Stimulated activated CD8-positive, alpha-beta memory T cell treated with anti-CD3 and anti-CD28 coated beads, Interleukin-2, amount 100 ng/mL, for 1 hour (primary cell): ENCODE measurements at places on chromosomes 5 and 9.
A peak's percentile ranks its signal among the peaks of the same experiment; 100 is the strongest.

DNA sequence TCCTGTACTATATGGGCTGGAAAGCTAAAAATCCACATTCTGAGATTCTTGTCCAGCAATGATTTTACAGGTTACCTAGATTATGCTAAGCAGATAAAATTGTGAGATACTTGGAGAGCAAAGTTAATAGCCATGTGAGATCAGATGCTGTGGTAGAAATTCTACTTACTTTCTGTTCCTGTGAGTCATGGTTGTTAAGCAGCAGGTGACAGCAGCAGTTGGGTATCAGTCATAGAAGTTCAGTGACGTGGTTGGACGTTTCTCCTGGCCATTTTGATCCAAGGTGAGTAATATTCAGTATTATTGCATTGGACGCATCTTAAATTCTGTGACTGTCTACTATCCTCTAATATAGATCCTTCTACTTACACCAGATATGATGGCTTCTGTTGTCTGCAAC, 524.5 kb downstream of the TMEM38B start:
- DNase-seq: no peak

DNA sequence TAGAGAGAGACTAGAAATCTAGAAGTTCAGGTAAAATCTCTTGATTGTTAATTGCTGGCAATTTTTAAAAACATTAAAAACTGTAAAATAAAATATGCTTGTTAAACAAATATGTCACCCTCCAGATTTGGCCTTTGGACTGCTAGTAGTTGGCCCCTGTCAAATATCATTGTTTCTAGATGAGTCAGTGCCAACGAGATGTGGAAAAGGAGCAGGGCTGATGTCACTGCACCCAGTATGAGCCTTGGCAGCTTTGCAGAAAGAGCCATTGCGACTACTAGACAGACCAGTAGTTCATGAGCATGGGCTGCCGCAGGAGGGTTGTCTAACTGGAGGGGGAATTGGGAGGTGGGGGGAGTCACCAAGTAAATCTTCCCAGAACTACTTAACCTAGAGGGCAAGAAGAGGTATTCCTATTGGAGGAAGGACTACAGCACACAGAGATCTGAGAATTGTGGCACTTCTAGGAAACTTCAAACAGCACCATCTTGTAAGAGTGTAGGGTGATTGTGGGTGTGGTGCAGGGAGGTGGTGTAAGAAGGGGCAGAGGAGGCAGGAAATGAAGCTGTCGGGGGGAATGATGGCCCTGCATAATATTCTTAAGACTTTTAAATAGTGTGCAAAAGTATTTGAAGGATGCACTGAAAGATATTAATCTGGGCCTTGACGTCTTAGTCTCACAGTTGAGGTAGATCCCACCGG, 7.1 kb upstream of the DOCK2 start:
- no peak for DNase-seq

DNA sequence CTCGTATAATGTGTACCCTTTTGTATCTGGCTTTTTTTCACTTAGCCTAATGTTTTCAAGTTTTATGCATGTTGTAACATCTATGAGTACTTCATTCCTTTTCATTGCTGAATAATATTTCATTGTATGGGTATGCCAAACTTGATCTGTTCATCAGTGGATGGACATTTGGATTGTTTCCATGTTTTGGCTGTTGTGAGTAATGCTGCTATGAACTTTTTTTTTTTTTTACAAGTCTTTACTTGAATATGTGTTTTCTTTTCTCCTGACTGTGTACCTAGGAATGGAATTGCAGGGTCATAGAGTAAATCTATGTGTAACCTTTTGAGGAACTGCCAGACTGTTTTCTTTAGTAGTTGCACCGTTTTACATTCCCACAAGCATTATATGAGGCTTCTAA, 52.4 kb downstream of the MTREX start:
- no peak for DNase-seq

- no peak for DNase-seq
Measured at GRCh38 chr5:151384106-151384505, 36.7 kb upstream of the SLC36A2 start.

DNA sequence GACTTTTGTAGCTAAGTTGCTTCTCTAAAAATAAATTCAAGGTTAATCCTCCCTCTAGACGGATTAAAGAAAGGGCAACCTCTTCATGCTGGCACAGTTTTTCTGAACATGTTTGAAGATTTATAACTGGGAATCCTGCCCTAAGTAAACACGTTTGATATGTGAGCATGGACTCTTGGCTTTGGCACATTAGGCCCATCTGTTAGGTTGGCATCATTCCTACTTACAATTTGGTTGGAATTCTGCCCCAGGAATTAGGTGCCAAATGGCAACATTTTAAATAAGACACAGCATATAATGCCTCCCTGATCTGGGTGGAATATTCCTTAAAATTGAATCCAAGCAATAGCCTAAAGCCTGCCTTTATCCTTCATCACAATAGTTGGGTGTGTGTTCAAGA, 372.3 kb upstream of the CDH18 start:
- no peak for DNase-seq

GRCh38 chr5:126597156-126597555, 2.1 kb upstream of the ALDH7A1 start:
- DNase-seq: no peak

DNA sequence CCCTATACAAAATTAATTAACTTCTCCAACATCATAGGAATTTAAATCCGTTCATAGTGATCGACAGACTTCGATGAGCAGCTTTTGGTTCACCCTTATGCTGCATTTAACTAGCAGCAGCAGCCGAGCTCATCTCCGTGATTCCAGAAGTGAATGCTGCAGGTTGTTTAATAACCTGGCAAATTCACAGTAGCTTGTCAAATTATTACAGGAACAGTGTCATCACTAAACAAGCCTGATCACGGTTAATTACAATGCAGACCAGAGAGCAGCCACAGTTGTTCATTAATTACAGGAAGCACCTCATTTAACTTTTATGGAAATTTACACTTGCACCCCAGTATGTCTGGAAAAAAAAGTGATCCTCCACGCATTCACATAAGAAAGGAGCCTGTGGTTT, 188.2 kb downstream of the BNC2 start:
- no peak for DNase-seq

- DNase-seq: no peak
Measured at GRCh38 chr9:72925891-72926290, 27.0 kb downstream of the ALDH1A1 start.

DNA sequence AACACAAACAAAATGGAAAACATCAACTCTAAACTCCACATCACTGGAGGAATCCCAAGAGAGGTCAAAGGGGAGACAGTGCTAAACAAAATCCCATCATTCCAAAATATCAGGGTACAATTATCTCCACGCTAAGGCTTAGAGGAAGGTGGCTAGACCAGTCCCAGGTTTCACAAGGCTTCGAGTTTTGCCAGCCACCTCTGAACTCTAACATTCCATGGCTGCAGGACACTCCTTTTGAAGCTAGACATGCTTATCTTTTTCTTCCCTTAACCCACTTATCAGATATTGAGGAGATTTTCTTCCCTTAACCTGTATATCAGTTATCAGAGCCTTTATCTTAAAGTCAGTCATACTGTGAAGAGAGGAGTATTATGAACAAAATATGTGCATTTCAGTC, 53.3 kb downstream of the GLDC start:
- DNase-seq: no peak

- DNase-seq: no peak
Measured at GRCh38 chr5:134446938-134447337, 35.3 kb upstream of the CDKN2AIPNL start.

GRCh38 chr5:81856948-81857928, 106.3 kb upstream of the SSBP2 start:
- no peak for DNase-seq

- DNase-seq: no peak
Measured at GRCh38 chr9:32589083-32589723, 16.2 kb upstream of the NDUFB6 start.

GRCh38 chr5:154346427-154346826, 99.4 kb upstream of the SAP30L start:
- DNase-seq: no peak

DNA sequence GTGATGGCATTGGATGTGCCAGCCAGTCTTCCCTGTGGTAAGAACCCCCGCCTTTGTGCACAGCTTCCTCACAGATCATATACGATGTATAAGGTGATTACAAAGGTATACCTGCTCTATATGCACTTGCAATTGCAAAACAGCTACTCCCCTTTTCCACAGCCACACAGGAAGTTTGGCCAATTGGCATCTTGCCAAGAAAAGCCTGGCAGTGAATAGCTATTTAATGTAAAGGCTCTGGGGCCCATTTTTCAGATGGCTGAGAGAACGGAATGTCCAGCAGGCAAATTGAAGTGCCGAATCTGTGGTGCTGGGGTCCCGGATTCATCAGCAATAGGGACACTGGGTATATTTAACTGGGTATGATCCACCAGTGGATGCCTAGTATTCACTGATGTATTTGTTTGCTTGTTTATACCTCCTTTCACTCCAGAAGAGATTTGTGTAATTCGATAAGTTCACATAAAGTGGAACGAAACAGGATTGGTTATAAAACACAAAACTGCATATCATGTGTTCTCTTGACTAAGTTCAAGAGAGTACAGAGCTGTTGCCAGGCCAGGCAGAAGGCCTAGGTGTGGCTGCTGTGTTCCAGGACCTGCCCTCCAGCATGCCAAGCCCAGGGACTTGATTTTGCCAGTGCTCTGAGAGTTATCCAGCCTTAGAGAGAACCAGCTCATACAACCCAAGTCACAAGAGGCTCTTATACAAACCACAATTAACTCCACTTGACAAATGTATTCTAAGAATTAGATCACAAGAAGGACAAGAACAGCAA, 27.7 kb upstream of the GABRP start:
- no peak for DNase-seq

DNA sequence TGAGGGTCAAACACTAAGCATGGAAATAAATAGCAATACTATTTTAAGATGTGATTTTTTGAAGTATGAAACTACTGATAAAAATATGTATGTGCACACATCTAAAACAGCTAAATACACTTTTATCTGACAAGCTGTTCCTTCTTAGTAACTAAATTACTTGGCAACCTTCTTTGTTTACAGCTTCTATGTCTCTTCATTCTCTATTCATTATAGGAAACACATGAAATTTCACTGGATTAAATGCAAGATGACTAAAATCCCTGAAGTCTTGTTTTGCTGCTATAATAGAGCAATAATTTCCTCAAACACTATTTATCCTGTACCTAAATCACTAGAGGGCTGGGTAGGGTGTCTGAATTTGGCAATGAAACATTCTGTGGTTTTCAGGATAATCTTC, 11.7 kb downstream of the RICTOR start:
- DNase-seq: no peak

DNA sequence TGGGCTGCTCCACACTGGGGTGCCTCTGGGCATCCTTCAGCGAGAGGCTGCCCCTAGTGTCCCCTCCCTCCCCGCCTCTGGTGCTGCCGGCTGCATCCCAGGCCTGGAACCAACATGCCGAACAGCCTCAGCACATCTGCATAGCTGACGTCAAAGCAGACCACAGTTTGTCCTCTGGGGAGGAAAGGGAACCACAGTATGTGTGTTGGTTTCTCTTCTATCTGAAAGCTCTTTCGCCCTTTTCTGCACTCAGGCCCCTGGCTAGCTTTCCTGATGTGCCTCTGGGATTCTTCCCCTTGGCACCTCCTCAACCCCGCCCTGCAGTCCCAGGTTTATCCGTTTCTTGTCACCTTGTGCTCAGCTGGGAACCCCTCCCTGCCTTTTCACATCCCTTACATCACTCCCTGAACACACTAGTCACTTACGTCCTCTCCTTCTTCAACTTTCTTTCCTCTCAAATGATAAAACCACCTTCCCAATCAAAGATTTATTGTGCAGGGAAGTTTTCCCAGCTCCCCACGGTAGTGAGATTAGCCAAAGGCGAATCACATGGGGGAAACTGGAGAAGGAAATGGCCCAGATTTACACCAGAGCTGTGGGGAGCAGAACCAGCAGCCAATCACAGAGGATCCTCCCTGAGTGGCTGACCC, 35.5 kb upstream of the B4GALT1 start:
- peak; percentile 9 for DNase-seq

DNA sequence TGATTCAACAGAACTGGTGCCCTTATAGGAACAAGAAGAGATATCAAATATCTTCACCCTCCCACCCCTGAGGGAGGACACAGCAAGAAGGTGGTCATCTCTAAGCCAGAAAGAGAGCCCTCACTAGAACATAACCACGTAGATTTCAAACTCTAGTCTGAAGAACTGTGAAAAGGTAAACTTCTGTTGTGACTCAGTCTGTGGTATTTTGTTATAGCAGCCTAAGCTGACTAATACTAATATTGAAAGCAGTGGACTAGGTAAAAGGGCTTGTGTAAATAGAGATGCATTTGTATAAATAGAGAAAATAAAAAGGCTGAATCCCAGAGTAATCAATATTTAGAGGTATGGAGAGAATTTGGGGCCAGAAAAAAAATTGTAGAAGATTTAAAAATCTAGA, 157.6 kb upstream of the CCNH start:
- no peak for DNase-seq

- no peak for DNase-seq
Measured at GRCh38 chr5:115961381-115962238, 665 bp upstream of the LVRN start.

- no peak for DNase-seq
Measured at GRCh38 chr5:72184408-72184807, 77.1 kb downstream of the MAP1B start.

DNA sequence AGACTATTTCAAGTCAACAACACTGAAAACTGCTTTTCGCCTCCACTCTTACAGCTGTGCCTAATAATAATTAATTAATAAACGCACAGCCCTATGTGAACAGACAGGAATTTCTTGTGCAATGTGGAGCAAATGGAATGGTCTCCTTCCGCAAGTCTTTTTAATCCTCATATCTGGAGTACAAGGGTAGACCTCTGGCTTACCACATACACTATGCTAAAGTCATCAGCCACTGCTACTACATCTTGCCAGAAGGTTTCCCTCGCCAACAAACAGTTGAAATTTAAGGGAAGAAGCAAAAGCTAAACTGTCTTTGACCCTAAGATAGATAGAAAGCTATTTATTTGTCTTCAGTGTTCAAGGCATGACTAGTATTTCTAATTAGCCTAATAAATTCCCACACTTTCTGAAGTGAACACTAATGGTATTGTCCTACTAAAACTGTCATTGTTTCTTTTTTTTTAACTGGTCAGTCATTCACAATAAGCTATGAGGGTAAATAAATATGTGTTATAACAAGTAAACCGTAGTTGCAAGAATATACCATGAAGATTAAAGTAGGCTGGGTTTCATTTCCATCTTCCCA, 63.9 kb downstream of the GOLPH3 start:
- no peak for DNase-seq

DNA sequence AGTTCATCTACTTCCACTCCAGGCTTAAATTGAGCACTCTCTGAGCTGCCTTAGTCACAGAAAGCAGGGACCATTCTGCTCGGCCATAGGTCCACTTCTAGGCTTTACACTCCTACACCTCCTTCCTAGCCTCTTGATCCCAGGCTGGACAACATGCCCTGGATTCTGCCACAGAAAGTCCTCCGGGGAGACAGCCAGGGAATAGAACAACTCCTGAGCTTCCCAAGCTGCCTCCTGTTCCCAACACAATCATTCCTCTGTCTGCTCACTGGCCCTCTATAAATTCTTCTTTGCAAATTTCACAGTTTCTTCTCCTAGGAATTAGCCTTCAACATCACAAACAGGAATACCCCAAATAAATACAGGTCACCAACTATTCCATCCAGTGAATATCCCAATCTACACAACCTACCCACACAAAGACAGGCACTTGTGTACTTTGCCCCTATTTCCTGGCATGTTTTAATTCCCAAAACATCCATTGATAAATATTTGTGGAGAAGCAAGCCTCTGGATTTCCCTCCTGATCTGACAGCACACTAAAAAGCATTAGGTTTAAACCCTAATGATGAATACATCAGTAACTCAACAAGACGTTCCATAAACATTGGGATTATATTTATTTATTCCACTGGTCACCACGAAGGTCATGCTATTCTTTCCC, 125.5 kb downstream of the ENC1 start:
- no peak for DNase-seq
